Upper lobe of left lung (tissue), 6 donors: ENCODE measurements at places on chromosomes 5 and 9. TPM values are rescaled to one million over a fixed set of nuclear protein-coding genes. Genes with fewer than 3 reads are reported as not detected.

- H3K36me3 ChIP-seq: no peaks in the 10 kb centered on the region
- H3K27me3 ChIP-seq: no peaks in the 10 kb centered on the region
- H3K4me3 ChIP-seq: no peak overlapping the region
- no peak for DNase-seq
- peak overlapping the region; percentile 13 for H3K27ac ChIP-seq
These were observed 25.6 kb downstream of the C9orf50 start for GRCh38 chr9:129595311-129595741.

GRCh38 chr5:58236498-58236897 is 223.4 kb downstream of the PLK2 start:
- no peaks in the 10 kb centered on the region for H3K4me1 ChIP-seq

GRCh38 chr9:91775011-91775707 is 174.9 kb downstream of the ROR2 start:
- no peak overlapping the region for H3K4me3 ChIP-seq
- DNase-seq: no peak
- H3K36me3 ChIP-seq: no peaks in the 10 kb centered on the region

- H3K27ac ChIP-seq: peak within 1 kb of the TSS; percentile 86
- H3K27me3 ChIP-seq: peaks cover 5% of the 10 kb centered on the region
- peak; percentile 94 for DNase-seq
- peak within 1 kb of the TSS; percentile 91 for H3K4me3 ChIP-seq
These were observed at the start of gene SHROOM1 for GRCh38 chr5:132830436-132831094. SHROOM1 (minus strand) TSS chr5:132830647; CDS start chr5:132826140, 4,507 bp downstream.

DNA sequence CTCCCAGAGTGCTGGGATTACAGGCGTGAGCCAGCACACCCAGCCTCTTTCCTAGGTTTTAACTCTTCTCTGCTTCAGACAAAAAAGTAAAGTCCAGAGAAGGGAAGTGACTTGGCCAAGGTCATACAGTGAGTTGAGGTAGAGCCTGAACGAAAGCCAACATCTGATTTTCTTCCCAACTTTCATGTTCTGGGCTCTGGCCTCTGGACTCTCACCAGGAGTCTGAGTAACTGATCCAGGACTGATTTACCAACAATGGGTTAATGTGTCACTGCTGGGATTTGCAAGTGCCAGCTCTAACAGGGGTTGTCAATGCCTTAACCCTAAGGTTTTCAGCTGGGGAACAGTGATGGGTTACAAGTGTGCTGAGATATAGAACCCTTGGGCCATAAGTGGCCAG is 32.2 kb upstream of the LARP1 start:
- no peaks in the 10 kb centered on the region for H3K36me3 ChIP-seq
- no peak for DNase-seq
- H3K27me3 ChIP-seq: no peaks in the 10 kb centered on the region
- no peaks in the 10 kb centered on the region for H3K4me1 ChIP-seq
- H3K27ac ChIP-seq: no peak overlapping the region

DNA sequence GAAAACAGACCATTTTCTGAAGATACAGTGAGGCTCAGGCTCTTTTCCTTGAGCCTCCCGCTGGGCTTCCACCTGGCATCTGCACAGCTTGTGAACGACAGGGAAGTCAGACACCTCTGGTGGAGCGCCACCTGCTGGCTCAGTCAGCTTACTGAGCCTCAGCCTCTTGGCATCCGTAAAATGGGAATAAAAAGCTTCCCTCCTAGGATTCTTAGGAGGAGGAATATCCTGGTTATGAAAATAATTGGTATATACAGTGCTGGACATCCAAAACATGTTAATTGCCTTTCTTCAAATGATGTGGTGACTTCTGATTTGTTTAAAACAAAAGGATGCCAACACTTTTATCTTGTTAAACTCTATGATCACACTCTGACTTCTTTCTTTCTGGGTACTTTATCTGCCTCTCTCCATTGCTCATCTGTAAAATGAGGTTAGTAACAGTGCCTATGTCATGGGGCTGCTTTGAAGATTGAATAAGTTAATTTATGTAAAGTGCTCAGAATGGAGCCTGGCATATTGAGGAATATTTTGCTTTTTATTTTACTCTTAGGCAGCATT is 67.5 kb downstream of the MAMDC2 start:
- DNase-seq: no peak
- H3K36me3 ChIP-seq: peaks cover 6% of the 10 kb centered on the region
- H3K27me3 ChIP-seq: no peaks in the 10 kb centered on the region
- no peaks in the 10 kb centered on the region for H3K4me1 ChIP-seq
- H3K4me3 ChIP-seq: no peak overlapping the region

GRCh38 chr9:121026768-121027167 is 23.3 kb downstream of the C5 start:
- no peak overlapping the region for H3K27ac ChIP-seq
- no peaks in the 10 kb centered on the region for H3K4me1 ChIP-seq
- no peaks in the 10 kb centered on the region for H3K27me3 ChIP-seq
- no peak for DNase-seq

DNA sequence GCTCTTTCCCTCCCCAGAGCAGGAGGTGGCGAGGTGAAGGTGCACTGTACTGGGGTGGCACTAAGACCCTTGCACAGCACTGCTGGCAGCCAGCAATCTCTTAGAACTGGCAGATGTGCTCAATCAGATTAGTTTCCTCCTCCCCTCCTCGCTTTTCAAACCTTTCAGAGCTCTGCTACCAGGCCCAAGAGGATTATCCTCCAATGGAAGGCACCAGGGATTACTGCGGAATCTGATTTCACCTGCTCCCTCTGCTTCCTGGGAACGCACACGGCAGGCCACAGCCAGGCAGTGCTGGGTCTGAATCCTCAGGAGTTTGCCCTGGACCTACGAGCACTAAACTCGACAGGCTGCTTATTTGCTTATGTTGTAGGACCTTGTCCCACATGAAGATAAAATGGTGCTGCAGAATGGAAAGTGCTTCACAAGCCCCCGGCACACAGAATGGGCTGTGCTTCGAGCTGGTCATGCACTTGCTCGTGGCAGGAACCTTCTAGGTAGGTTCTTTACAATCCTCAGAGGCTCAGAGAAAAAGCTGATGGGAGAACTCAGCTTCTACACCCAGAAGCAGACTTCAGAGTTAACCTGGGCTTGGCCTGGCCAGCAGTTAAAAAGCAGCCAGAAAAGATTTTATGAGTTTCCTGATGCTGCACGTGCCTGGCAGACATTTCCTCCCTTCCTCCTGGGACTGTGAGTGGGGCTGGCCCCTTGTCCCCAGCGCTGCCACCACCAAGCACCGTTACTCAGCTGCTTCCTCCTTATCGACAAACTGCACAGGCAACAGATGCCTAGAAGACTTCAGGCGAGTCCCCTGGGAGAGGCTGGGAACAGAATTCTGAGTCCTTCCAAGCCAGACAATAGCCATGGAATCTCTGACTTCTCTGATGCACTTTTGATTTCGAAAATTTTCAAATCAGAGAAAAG is 33.1 kb downstream of the FABP6 start:
- no peaks in the 10 kb centered on the region for H3K4me1 ChIP-seq
- no peak for DNase-seq
- H3K4me3 ChIP-seq: no peak overlapping the region
- H3K36me3 ChIP-seq: no peaks in the 10 kb centered on the region
- H3K27me3 ChIP-seq: no peaks in the 10 kb centered on the region

- H3K4me3 ChIP-seq: no peak overlapping the region
- DNase-seq: no peak
- no peaks in the 10 kb centered on the region for H3K36me3 ChIP-seq
- peaks cover 5% of the 10 kb centered on the region for H3K4me1 ChIP-seq
- H3K27ac ChIP-seq: no peak overlapping the region
- no peaks in the 10 kb centered on the region for H3K27me3 ChIP-seq
These were observed 588.6 kb upstream of the GRAMD2B start for GRCh38 chr5:125834438-125835115.

DNA sequence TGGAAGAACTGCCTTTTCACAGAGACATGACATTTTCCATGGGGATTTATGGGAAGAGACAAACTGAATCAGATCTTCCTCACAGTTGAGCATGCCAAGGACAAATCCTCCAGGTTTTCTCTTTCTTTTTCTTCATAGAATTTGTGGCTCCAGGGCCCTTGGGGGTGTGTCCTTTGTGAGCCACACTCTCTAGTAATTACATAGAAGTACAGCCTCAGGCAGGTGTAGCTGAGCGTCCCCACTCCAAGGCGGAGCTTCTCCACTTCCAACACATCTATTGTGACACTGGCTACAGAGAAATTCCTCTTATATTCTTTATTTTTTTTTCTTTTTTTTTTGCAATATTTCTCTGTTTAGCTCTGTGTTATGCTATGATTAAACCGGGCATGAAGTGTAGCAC is 420.5 kb upstream of the CD180 start:
- no peak overlapping the region for H3K27ac ChIP-seq
- DNase-seq: no peak
- H3K27me3 ChIP-seq: no peaks in the 10 kb centered on the region
- H3K4me3 ChIP-seq: no peak overlapping the region
- no peaks in the 10 kb centered on the region for H3K4me1 ChIP-seq

DNA sequence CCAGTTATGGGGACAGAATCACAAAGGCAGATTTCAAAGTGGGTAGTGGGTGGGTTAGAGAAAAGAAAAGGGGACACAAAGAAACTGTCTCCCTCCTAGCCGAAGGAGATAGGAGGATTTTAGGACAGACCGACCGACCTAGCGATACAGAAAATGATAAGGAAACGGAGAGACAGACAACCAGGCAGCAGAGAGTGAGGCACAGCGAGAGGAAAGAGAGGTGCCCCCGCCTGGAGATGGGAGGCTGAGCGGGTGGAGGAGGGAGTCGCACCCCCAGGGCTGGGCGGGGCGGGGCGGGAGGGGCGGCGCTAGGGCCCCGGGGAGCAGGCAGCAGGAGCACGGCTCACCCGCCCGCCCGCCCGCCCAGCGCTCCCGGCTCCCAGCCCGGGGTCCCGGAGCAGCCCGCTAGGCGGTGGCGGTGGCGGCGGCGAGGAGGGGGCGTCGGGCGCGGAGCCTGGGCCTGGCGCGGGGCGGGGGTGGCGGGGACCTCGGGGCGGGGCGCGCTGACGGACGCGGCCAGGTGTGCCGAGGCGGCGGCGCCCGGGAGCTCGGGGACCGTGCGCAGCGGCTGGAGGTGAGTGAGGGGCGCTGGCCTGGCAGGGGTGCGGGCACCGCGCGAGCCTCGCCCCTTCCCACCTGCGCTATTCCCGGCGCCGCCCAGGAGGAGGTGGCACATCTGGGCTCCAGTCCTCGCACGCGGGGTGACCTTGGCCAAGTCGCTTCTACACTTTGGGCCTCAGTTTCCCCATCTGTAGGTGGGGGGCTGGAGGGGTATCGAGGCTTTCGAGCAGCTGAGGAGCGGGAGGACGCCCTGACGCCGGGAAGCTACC is 15.9 kb upstream of the SYNPO start:
- H3K4me3 ChIP-seq: peak overlapping the region; percentile 18
- no peaks in the 10 kb centered on the region for H3K36me3 ChIP-seq
- H3K27me3 ChIP-seq: no peaks in the 10 kb centered on the region
- peak overlapping the region; percentile 93 for H3K27ac ChIP-seq

DNA sequence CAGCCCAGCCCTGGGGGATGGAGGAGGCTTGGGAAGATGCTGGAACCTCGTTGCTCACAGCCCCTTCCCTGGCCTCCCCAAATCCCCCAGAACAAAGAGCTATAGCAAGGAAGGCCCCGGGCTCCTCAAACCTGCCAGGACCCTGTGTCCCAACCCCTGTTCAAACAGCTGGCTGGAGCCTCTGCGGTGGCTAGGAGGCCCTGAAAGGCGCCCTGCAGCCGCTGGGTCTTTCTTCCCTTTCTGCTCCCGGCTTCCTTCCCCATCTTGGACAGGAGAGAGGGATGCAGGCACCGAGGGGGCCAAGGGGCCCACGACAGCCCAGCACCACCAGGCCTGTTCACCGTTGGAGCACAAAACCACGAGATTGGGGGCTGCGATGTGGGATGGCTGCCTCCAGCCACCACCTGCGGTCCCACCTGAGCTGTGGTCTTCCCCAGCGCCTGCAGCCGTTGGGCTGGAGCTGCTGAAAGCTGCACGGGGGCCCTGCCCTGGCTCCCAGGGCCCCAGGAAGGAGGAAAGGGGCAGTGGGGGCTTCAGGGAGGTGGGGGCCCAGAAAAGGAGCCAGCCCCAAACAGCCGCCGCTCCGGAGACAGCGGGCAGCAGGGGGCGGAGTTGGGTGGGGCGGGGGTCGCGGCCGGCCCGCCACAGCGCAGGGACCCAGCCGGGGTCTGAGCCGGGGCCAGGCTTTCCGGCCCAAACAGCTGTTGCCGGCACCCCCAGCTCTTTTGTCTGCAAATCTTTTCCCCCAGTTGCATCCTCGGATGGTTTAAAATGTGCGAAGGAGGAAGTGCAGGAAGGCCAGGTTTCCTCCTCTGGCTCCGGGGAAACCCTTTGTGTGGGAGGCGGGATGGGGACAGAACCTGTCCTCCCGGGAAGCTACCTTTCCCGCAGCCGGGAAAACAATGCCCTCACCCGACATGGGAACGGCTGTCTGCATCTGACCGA is 16.1 kb downstream of the NOTCH1 start:
- peaks cover 99% of the 10 kb centered on the region for H3K4me1 ChIP-seq
- no peak overlapping the region for H3K4me3 ChIP-seq
- peak overlapping the region; percentile 86 for H3K27ac ChIP-seq
- H3K27me3 ChIP-seq: no peaks in the 10 kb centered on the region
- DNase-seq: no peak

DNA sequence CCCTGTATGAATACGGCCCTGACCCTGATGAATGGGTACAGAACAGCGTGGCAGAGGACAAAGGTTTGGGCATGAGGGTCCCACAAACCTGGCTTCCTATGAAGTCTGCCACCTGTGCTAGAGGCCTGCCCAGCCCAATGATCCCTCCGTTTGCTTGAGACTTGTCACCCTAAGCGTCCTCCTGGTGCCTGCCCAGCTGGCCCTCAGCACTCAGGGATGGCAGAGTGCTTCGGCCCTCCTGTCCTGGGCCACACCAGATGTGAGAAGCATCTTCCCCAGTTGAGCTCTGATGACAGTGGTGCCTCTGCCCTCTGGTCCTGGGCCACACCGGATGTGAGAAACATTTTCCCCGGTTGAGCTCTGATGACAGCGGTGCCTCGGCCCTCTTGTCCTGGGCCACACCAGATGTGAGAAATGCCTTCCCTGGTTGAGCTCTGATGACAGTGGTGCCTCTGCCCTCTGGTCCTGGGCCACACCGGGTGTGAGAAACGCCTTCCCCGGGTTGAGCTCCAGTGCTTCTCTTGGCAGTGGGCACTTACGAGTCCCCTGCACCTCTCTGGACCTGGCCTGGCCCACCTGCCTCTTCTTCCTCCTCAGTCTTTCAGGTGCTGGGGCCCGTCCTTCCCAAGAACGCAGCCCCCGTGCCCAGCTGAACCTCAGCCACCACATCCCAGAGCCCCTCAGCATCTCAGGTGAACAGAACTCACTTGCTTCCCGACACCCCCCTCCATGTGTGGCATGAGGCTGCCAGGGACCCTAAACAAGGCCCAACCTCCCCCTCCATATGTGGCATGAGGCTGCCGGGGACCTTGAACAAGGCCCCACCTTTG is 253.1 kb upstream of the IRX1 start:
- no peaks in the 10 kb centered on the region for H3K4me1 ChIP-seq
- H3K4me3 ChIP-seq: no peak overlapping the region
- H3K27ac ChIP-seq: no peak overlapping the region
- no peaks in the 10 kb centered on the region for H3K36me3 ChIP-seq

The PCDHA12 gene
- 11.7 TPM for total RNA-seq

The SGTB gene
- 5.2 TPM for total RNA-seq

The LIX1 gene
- 0.54 TPM for total RNA-seq

The ATOSB gene
- total RNA-seq: 28.6 TPM

The PRRT1B gene
- total RNA-seq: 10.5 TPM

The TMEM252 gene
- total RNA-seq: not detected

The ANKRD31 gene
- under 0.01 TPM for total RNA-seq

The IRX1 gene
- total RNA-seq: 23.0 TPM
